ENCODE measurements at places on chromosomes 1 and 21.

DNA sequence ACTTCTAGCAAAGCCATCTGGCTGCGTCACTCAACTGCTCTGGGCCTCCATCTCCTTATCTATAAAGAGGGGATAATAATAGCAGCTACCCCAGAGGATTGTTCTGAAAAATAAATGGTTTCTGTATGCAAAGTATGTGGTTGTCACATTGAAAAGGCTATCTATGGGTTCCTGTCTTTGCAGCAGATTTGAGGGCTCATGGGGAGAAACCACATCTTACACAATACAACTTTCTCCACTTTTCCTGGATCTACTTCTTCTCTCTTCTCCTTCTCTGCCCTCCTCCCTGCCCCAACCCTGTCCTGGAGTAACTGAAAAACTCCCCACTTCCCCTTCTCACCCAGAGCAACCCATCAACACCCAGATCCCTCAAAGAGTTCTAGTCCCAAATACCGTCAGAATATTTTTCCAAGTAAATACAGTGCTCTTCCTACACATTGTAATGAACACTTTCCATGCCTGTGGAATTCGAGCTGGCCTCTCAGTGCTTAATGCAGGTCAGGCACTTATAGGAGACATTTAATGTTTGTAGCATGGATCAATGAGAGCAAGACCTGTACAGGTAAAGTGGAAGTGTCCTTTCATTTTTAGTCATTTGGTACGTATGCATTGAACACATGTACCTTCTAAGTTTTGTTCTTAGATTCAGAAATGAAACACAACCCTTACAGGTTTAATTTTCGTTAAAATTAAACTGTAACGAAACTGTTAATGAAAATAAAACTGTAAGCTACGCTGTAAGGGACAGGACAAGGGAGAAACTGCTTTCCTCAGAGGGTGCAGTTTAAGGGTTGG is 131.9 kb downstream of the AK5 start:
- no peak for DNase-seq

- no peak for DNase-seq
Observed at GRCh38 chr1:223102797-223103533, 40.1 kb downstream of the TLR5 start.

GRCh38 chr21:45054927-45055612 is 19.3 kb upstream of the ADARB1 start:
- DNase-seq = no peak

GRCh38 chr1:237902960-237903743 is 12.4 kb upstream of the ZP4 start:
- DNase-seq = no peak

GRCh38 chr1:215479567-215479966 is 87.5 kb upstream of the KCTD3 start:
- DNase-seq = no peak
